Stomach (tissue), 19 donors: ENCODE measurements at places on chromosomes 1 and 21.
A peak's percentile ranks its signal among the peaks of the same experiment; 100 is the strongest.

GRCh38 chr1:48619539-48619938 is 147.5 kb upstream of the SPATA6 start:
- no peak overlapping the region for H3K4me3 ChIP-seq
- H3K36me3 ChIP-seq = no peaks in the 10 kb centered on the region
- H3K4me1 ChIP-seq = no peaks in the 10 kb centered on the region
- H3K27me3 ChIP-seq = no peaks in the 10 kb centered on the region
- peak; percentile 52 for DNase-seq

DNA sequence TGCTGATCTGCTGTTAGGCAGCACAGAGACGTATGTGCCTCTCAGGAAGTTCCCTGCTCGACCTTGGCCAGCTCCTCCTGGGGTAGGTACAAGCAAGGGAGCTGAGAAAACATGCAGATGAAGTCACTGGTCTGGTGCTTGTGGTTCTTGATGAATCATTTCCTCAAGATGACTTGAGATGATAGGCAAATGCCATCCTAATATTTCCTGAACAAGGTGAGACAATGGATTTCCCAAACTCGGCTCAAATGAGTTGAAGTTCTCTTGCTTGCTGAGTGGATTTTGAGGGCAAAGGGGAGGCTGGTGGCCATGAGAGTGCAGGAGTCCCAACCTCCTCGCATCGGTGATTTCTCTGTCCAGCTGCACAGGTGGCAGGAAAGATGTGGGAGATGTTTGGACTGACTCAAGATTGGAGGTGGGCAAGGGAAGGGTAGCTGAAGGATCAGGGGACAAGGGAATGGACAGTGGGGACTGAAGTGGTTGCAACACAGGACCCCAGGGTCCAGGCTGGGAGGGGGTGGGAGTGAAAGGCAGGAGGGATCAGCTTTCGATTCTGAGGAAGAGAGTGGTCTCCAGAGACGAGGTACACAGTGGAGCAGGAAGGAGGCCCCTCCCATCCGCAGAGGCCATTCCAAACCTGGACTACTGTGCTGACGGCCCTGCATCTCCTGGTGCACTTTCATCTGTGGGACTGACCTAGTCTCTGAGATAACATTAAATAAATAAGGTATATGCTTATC is 63.9 kb downstream of the CAPN2 start:
- peak overlapping the region; percentile 66 for H3K27ac ChIP-seq
- no peak for DNase-seq
- peaks cover 86% of the 10 kb centered on the region for H3K36me3 ChIP-seq
- H3K4me1 ChIP-seq = peaks cover 57% of the 10 kb centered on the region
- no peaks in the 10 kb centered on the region for H3K27me3 ChIP-seq

DNA sequence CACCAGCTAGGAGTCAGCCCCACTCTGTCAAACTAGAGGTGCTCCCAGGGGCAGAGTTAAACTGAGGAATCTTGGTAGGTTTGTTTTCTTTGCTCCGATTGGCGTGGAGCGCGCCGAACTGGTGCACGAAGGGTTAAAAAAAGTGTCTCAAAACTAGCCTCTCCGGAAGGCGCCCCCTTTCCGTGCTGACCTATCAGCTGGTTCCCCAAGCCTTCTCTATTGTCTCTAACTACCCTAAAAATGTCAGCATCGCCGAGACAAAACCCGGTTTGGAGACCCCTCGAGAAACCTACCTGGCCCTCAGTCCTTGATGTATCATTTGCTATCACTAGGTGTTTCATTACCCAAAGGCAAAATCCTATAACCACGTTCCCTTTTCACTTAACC is 2.2 kb downstream of the TGFB2 start:
- no peak overlapping the region for H3K27ac ChIP-seq
- H3K4me3 ChIP-seq = peak overlapping the region; percentile 58
- peaks cover 17% of the 10 kb centered on the region for H3K27me3 ChIP-seq
- H3K4me1 ChIP-seq = peaks cover 65% of the 10 kb centered on the region
- DNase-seq = peak; percentile 78

DNA sequence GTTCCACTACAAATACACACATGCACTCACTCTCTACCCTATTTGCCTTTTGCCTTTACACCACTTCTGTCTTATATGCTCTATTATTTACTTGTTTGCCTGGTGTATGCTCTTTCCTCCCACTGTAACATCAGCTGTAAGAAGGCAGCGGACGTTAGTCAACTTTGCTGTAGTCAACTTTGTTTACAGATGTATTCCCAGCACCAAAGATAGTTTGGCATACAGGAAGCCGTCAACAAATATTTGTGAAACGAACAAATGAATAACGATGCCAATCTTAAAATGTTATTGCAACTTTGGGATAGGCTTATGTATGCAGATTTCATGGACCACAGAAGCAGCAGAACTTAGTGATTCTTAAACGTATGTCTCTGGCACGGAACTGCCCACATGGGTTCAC is 138.3 kb upstream of the GALNT2 start:
- H3K27me3 ChIP-seq = no peaks in the 10 kb centered on the region
- H3K27ac ChIP-seq = no peak overlapping the region
- no peaks in the 10 kb centered on the region for H3K36me3 ChIP-seq
- DNase-seq = no peak
- H3K4me3 ChIP-seq = no peak overlapping the region
- H3K4me1 ChIP-seq = no peaks in the 10 kb centered on the region

DNA sequence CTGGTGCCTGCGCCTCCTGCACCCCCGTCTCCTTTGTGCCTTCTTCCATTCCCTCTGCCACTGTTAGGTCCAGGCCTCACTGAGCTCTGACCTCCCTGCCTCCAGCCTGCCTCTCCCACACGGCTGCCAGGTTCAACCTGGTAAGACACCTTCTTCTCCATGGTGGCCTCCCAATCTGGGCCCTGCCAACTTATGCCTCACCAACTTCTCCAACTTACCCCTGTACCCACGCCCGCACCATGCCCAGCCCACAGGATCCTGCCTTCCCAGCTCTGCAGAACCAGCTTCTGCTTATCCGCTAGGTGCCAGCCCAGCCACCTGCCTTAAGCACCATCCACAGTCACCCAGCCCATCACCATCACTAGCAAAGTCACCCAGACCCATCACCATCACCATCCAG is 37.2 kb downstream of the PDE9A start:
- no peak overlapping the region for H3K27ac ChIP-seq
- no peaks in the 10 kb centered on the region for H3K27me3 ChIP-seq
- DNase-seq = no peak

GRCh38 chr1:17567582-17567981 is 28.1 kb downstream of the ARHGEF10L start:
- no peaks in the 10 kb centered on the region for H3K27me3 ChIP-seq
- peaks cover 100% of the 10 kb centered on the region for H3K4me1 ChIP-seq
- no peak overlapping the region for H3K4me3 ChIP-seq
- peak; percentile 71 for DNase-seq

DNA sequence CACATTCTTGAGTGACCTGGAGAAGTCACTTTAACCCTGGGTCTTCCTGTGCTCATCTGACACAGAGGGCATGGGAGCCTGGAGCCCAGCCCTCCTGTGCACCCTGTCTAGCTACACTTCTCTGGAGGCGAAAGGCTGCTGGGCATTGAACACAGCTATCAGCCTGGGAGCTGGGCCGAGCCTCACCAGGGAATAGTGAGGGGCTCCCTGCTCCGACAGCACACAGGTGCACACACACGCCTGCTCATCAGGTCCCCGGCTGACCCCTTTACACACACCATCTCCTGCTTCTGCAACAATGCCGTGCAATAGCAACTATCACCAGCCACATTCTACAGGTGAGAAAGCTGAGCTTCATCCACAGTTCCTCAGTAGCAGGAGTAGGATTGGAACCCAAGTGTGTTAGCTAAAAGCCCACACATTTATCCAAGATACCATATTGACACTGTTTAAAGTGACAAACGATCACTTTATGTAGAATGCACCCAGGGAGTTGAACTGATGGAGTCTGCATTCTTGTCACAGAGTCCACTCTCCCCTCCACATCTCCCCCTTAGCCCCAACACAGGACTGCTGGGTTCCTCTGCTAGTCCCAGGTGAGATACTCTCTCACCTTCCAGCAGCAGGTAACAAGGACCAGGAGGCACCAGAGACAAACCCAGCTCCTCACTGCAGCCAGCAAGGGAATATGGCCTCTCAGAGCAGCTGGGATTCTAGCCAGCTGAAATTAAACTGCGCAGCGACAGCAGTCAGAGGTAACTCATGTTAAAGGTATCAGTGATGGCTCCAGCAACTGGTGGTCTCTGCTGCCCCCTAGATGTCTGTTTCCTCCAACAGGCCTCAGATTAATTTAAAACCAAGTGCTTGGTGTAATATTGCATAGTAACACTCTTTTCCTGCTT is 18.3 kb upstream of the CAPN8 start:
- peaks cover 4% of the 10 kb centered on the region for H3K4me1 ChIP-seq
- H3K27me3 ChIP-seq = no peaks in the 10 kb centered on the region
- DNase-seq = peak; percentile 69
- H3K27ac ChIP-seq = no peak overlapping the region

GRCh38 chr1:26195805-26196204 is 5.4 kb downstream of the CATSPER4 start:
- H3K27me3 ChIP-seq = no peaks in the 10 kb centered on the region
- no peaks in the 10 kb centered on the region for H3K36me3 ChIP-seq
- no peak overlapping the region for H3K27ac ChIP-seq
- no peaks in the 10 kb centered on the region for H3K4me1 ChIP-seq

- H3K36me3 ChIP-seq = no peaks in the 10 kb centered on the region
- H3K4me3 ChIP-seq = no peak overlapping the region
- H3K27ac ChIP-seq = no peak overlapping the region
- no peaks in the 10 kb centered on the region for H3K4me1 ChIP-seq
- no peak for DNase-seq
- no peaks in the 10 kb centered on the region for H3K27me3 ChIP-seq
These were observed 413.0 kb downstream of the DPYD start for GRCh38 chr1:97507863-97508262.

DNA sequence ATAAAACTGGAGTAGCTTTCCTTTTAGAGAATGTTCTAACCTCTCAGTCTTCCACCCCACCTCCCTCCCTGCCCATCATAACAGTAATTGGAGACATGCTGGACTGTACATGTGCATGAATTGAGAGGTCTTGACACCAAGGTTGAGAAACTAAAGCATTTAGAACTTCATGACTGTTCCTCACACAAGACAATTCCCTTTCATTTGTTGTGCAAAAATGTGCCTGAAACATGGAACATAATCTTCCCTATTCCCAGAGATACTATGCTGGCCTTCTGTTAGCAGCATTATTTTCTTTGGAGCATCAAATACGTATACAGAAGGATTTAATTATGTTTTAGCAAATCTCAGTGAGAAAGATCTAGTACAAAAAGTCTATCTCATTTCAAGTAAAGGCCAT is 97.5 kb upstream of the KCNE2 start:
- H3K27me3 ChIP-seq = no peaks in the 10 kb centered on the region
- H3K4me3 ChIP-seq = no peak overlapping the region
- no peak overlapping the region for H3K27ac ChIP-seq
- no peaks in the 10 kb centered on the region for H3K36me3 ChIP-seq
- H3K4me1 ChIP-seq = no peaks in the 10 kb centered on the region

DNA sequence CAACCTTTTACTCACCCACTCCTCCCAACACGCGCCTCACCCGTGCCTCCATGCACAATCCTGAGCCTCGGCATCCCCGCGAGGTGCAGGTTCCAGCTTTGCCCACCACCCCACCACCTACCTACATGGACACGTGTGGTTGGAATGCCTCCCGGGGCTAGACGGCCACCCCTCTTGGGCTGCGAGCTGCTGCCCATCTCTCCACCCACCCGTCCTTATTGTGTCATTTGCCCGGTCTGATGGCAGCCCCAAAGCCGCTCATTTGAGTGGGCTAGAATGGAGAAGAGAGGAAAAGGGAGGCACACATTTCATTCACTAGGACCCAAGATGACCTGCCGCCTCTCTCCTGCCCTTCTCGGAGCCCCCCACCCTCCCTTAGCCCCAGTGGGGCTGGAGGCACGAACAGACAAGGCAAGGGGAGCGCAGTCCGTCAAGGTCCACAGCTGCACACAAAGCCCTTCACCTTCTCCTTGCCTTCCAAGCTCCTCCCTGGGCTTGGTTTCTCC is 785 bp downstream of the ZNF697 start:
- H3K27ac ChIP-seq = peak overlapping the region; percentile 93
- no peaks in the 10 kb centered on the region for H3K27me3 ChIP-seq
- H3K4me1 ChIP-seq = peaks cover 23% of the 10 kb centered on the region
- DNase-seq = no peak
- peak overlapping the region; percentile 80 for H3K4me3 ChIP-seq
- no peaks in the 10 kb centered on the region for H3K36me3 ChIP-seq

- H3K27me3 ChIP-seq = peaks cover under 1% of the 10 kb centered on the region
- no peaks in the 10 kb centered on the region for H3K4me1 ChIP-seq
- no peak overlapping the region for H3K27ac ChIP-seq
- H3K4me3 ChIP-seq = no peak overlapping the region
These were observed 9.2 kb upstream of the GRHL3 start for GRCh38 chr1:24309762-24310485.

- no peak overlapping the region for H3K4me3 ChIP-seq
- H3K36me3 ChIP-seq = no peaks in the 10 kb centered on the region
- DNase-seq = no peak
- no peaks in the 10 kb centered on the region for H3K27me3 ChIP-seq
- H3K4me1 ChIP-seq = no peaks in the 10 kb centered on the region
These were observed 302.4 kb downstream of the PTGER3 start for GRCh38 chr1:70745199-70745598.

GRCh38 chr1:44422161-44422560 is 17.1 kb downstream of the RNF220 start:
- no peak overlapping the region for H3K4me3 ChIP-seq
- H3K27ac ChIP-seq = no peak overlapping the region
- H3K27me3 ChIP-seq = peaks cover 12% of the 10 kb centered on the region
- DNase-seq = no peak
- peaks cover 28% of the 10 kb centered on the region for H3K4me1 ChIP-seq

GRCh38 chr1:202143768-202144401 is 652 bp downstream of the ARL8A start:
- DNase-seq = peak; percentile 75
- peaks cover 41% of the 10 kb centered on the region for H3K4me1 ChIP-seq
- peak overlapping the region; percentile 81 for H3K4me3 ChIP-seq
- peak overlapping the region; percentile 97 for H3K27ac ChIP-seq
- H3K36me3 ChIP-seq = peaks cover 15% of the 10 kb centered on the region
- no peaks in the 10 kb centered on the region for H3K27me3 ChIP-seq

- no peak overlapping the region for H3K4me3 ChIP-seq
- H3K27ac ChIP-seq = no peak overlapping the region
- no peaks in the 10 kb centered on the region for H3K4me1 ChIP-seq
- no peaks in the 10 kb centered on the region for H3K27me3 ChIP-seq
- no peak for DNase-seq
These were observed 92.3 kb downstream of the ST6GALNAC5 start for GRCh38 chr1:76959556-76959955.

- no peaks in the 10 kb centered on the region for H3K36me3 ChIP-seq
- DNase-seq = no peak
These were observed 65.7 kb downstream of the FAF1 start for GRCh38 chr1:50894340-50894739.

DNA sequence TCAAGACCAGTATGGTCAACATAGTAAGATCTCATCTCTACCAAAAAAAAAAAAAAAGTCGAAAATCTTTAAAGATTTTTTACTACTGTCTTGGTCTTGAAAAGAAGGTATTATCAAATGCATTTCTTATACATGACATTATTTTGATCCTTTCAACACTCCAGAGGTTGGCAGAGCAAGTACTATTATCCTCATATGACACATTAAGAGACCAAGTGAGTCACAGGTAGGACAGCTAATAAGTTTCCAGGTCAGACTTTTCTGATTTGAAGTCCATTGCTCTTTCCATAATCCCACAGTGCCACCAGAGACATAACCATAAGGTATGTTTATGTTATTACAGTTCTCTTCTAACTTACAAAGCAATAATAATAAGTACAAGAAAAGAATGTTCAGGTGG is 15.2 kb downstream of the DBT start:
- H3K27me3 ChIP-seq = no peaks in the 10 kb centered on the region
- H3K4me1 ChIP-seq = no peaks in the 10 kb centered on the region
- no peak overlapping the region for H3K4me3 ChIP-seq
- H3K27ac ChIP-seq = no peak overlapping the region
